ENCODE measurements at places on chromosomes 4 and X.

- DNase-seq = no peak
Observed at GRCh38 chr4:69122476-69122875, 26.2 kb downstream of the UGT2B7 start.

DNA sequence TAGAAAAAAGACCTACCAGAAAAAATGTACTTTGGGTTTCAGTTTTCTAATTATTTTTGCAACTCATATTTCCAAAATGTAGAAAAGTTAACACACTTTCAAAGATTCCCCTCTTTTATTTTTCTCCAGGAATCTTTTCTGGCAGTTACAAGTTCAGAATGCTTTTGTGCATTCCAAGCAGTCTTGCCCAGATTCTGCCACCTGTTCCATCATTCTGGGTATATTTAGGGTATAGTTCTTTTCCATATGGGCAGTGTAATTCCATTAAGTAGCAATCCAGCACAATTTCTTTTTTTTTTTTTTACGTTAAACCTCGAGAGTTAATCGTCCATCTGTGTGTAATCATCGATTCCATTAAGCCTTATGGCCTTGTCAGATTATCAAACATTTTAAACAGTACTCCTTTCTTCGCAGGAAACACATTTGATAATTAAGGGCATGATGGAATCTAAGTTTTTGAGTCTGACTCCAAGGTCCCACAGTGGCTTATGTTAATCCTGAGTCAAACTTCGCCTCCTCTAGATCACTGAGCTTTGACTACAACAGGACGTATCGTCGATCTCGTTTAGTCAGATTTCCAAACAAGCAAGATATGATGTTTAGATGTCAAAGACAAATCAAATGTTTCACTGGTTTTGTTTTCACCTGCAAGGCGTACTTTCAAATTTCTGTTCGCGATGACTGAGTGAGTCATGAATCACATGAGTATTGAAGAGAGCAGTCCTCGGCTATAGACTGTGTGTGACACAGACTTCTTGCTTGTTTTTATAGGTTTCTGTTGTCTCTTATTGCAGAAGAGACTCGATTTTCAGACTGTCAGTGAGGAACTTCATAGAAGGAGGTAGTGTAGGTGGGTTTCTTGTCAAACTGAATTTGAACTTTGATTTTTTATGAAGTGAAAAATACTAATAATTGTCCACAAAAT lies 118.9 kb upstream of the GK2 start:
- DNase-seq = no peak

- DNase-seq = peak; percentile 7
Observed at GRCh38 chr4:134202166-134202956, 772 bp upstream of the PABPC4L start.

DNA sequence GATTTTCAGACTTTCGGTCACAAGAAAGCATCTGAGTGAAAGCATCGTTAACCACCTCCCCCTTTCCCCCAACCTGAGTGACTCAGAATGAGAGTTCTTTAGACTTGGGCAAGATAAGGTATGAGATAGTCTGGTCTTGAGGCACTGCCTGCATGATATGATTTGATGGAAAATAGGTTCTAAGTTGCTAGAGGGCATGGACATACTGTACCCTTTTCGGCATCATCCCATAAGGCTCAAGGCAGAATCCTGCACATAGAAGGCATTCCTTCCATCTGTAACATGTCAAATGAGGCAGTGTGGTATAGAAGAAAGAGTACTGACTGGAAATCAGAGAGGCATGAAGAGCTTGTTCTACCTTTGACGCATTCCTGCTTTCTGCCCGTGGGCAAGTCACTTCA lies 16.8 kb upstream of the AMOT start:
- DNase-seq = no peak

GRCh38 chr4:116603096-116603495 lies 482.3 kb downstream of the TRAM1L1 start:
- no peak for DNase-seq

- DNase-seq = no peak
Observed at GRCh38 chr4:164023214-164023613, 528.7 kb downstream of the TMA16 start.

DNA sequence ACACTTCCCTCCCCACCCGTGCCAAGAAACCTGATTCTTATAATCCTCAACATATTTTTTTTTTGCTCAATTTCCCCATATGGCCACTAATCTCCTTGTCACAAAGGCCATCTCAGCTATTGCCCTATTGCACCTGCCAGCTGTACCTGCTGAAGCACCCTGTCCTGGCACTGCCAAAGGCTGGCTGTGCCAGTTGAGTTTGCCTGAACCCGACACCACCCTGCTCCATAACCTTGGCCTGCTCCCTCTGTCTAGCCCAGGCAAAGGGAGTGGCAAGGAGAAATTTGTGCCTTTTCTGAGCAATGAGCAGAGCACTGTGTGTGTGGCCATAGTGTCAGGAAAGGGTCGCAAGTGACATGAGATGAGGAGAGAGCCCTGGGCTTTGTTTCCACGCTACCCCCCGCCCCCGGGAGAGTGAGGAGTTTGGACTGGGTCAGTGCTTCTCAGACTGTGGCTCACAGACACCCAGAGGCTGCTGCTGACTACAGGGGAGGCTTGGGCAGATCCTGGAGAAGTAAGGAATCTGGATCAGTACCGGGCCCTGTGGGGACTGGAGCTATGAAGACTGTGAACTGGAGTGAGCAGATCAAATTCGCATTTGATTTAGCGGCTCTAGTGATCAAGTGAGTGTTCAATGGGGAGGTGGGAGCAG lies 42.2 kb upstream of the HMGB3 start:
- no peak for DNase-seq

GRCh38 chr4:136931781-136932180 lies 600.5 kb downstream of the PCDH18 start:
- no peak for DNase-seq

- DNase-seq = no peak
Observed at GRCh38 chr4:5870701-5871100, 22.2 kb downstream of the CRMP1 start.

GRCh38 chr4:138852681-138853080 lies 162.9 kb upstream of the NOCT start:
- no peak for DNase-seq

GRCh38 chr4:139660568-139661043 lies 5.0 kb upstream of the MGST2 start:
- peak; percentile 40 for DNase-seq

DNA sequence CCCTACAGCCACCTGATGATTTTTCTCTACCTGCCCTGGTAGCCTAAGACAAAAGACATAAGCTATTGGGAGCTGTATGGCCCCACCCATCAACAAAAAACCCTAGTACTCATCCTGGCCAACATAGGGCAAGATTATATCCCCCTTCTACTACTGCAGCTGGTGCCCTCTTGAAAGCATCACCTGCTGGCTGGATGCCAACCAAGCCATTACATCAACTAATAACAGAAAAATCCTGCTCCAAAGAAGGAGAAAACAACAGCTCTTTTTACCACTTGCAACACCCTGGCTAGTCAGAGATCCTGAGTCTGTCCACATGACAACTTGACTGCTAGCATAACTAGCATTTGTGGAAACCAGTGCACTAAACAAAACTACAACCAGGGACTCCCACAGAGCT lies 43.6 kb upstream of the UPRT start:
- no peak for DNase-seq

DNA sequence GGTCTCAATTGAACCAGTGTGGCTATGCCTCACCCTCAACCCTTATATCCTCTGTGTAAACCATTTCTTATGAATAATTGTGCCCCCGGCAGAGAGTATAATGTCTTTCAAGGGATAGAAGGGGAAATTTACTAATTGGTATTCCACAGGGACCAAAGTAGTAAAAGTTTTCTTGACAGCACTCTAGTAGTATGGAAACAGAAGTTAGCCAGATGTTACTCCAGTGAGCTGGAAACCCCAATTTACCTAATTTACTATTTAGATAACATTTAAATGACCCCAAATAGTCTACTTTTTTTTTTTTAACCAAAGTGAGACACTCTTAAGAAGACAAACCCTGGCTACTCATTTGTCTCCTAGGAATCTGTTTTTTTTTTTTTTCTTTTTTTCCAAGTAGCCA lies 32.3 kb downstream of the DTHD1 start:
- no peak for DNase-seq

- peak; percentile 69 for DNase-seq
Observed at GRCh38 chrX:119488749-119489148, 20.5 kb downstream of the SLC25A5 start.

DNA sequence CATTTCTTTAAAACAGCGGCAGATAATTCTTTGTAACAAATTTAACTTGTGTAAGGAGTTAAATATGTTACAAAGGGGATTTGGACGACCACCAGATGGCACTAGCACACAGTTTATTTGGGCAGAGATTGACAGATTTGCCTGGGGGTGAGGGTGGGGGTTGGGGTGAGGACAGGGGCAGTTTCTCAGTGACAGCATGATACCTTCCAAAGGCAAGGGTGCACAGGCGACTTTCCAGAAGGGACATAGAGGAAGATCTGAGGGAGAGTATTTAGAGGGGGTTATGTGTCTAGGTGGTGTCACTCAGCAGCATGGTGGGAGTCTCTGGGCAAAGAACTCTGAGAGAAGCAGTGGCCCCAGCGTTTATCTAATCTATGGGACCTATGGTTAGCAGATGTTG lies 9.6 kb upstream of the TMA16 start:
- DNase-seq = peak; percentile 61

DNA sequence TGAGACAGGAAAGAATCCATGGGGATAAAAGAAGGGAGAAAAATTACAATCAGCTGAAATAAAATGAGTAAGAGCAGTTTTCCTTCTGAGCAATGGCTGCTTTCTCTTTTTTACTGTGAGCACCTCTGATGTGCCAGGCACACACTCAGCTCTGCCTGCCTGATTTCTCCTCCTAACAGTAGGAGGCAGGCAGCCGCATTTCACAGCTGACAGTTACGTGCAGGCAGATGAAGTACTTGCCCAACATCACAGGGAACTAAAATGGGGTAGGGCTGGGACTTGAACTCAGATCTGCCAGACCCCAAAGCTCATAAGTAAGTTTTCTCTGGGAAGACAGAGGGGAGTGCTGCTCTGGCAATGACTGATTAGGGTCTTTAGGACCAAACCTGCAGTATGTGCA lies 54.6 kb downstream of the C4orf50 start:
- DNase-seq = no peak

GRCh38 chr4:81432825-81433224 lies 38.9 kb downstream of the RASGEF1B start:
- no peak for DNase-seq

GRCh38 chr4:158008551-158009218 lies 164.1 kb downstream of the GASK1B start:
- DNase-seq = peak; percentile 86

DNA sequence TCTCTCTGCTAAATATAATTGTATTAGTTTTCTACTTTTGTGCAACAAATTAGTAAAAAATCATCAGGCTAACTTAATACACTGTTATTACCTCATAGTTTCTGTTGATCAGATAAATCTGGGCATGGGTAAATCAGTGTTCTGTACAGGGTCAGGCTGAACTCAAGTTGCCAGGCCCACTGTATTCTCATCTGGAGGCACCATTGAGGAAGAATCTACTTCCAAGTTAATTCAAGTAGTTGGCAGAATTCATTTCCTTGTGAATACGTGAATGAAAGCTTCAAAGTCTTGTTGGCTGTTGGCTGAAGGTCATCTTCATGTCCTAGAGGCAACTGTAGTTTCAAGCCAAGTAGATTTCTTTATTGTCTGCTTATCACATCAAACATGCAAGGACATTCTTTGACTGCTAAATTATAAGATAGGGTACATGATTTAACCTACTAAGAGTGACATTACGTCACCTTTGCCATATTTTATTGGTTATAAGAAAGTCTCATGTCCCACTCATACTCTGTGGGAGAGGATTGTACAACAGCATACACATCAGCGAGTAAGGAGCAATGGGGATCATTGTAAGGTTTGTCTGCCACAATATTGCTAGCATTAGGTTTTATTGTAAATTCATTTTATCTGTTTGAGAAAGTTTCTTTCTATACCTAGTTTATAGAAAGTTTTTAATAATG lies 1219.0 kb downstream of the ARAP2 start:
- DNase-seq = no peak

DNA sequence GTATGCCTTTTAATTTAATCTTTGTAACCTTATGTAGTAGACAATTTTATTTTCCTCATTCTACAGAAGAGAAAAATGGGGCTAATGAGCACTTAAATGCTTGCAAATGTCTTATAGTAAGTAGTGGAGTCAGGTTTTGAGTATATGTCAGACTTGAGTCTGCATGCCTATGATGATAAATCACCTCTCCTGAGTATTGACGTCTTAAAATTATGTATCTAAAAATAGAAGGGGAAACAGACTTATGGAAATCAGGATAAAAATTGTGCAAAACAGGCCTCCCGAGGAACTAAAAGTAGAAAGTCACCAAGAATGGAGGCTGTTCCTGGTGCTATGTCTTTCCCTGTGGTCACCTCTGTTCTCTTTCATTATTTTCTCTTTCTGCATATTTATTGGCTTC lies 92.7 kb downstream of the STIM2 start:
- DNase-seq = peak; percentile 69

DNA sequence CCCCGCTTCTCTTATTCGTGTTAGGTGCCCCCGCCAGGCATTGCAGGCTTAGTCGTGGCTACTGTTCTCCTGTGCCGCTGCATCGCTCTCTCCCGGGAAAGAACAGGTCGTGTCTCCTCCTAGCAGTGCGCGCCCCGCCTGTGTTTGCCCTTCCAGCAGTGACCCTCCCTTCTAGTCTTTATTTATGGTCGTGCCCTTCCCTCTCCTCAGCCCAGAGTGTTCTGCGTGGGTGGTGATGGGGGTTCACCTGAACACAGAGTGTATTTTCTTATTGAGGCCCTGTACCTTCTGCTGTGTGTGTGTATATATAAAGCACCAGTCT lies 15.2 kb downstream of the USP11 start:
- DNase-seq = no peak

- DNase-seq = no peak
Observed at GRCh38 chr4:83709627-83710026, 173.7 kb downstream of the GPAT3 start.

DNA sequence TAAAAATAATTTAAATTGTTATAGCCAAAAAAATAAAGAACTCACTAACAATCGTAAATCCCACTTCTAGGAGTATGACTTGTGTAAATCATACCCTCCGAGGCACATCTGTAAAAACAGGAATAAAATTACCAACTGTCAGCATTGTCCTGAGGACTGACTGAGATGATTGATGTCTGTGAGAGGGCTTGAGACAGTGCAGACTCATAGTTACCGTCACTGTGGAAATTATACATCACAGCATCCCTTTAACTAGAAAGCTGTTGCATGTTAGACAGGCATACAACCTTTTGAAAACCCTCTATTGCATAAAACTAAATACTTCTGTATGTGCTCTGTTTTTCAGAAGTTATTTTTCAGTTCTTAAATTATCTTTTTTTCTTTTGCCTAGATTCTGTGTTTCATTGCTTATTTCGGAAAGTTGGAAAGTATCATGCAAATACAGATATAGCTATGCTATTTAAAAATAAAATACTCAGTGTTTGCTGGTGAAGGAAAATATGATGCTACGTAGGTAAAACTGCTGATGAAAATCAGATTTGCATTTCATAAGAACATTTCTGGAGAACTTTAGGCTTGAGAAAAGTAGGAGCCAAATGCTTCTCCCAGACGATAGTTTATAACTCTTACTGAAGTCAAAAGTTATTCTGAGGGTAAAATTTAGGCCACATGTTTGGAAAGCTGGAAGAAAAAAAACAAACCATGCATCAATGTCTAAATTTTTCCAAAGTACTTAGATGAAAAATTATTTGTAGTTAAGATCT lies 13.6 kb upstream of the RBPJ start:
- no peak for DNase-seq

All from cardiac fibroblast (primary cell).